Stimulated activated CD4-positive, alpha-beta T cell treated with anti-CD3 and anti-CD28 coated beads, Interleukin-1b, Interleukin-23, amount 100 ng/mL, for 4 hours (primary cell): ENCODE measurements at places on chromosomes 2 and 18.

DNA sequence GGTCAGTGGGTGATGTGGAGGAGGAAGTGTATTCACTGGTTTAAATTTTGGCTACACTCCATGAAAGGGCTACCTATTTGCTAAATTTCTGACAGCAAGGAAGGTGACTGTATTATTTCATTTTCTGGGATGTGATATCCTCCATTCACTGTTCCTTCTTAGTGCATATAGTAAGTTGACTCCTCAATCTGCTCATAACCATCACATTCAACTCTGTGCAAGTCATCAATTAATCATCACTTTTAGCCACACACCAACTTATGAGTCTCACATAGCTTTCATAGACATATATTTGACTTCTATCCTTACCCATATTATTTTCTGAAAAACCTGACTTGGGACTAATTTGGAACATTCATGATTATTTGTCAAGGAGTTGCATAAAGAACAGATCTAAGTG, 16.9 kb downstream of the KLHL41 start:
- no peak for DNase-seq

DNA sequence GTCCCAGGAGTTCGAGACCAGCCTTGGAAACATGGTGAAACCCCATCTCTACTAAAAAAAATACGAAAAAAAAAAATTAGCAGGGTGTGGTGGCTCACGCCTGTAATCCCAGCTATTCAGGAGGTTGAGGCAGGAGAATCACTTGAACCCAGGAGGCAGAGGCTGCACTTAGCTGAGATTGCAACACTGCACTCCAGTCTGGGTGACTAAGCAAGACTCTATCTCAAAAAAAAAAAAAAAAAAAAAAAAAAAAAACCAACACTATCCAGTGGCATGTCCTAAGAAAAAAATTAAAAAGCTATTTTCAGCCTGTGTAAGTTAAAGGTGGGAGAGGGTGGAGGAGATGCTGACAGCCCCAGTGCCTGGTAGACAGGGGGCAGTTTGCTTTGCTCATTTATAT, 32.2 kb upstream of the REL start:
- no peak for DNase-seq

DNA sequence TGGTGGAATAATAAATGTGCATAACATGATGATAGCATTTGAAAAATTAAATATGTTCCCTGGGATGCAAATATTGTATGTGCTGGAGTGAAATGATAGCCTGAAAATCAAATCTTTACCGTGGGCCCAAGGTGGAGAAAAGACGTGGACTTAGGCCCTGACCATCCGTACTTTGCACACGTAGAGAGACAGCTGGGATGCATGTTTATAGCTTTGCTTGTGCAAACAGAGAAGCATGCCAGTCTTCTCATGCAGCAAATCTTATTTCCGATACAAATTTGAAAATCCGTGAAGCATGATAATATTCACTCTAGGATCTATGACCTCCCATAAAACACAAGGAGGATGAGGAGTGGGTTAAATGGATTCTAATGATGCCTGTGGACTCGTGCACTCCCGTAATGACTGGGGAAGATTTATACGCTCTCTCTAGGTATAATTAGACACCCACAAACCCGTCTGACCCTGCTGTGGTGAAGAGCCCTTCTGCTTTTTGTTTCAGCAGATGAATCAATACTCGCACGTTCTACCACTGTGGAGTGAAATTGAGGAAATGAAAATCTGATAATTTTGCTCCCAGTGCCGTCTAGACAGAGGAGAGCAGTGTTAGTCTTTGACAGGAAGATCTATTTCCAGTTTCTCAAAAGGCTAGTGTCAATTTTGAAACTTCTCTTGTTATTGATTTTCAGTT, 810.3 kb upstream of the SALL3 start:
- no peak for DNase-seq

GRCh38 chr2:157460384-157460837, 16.5 kb upstream of the CYTIP start:
- no peak for DNase-seq

- no peak for DNase-seq
Observed at GRCh38 chr2:180385601-180386201, 378.6 kb upstream of the CWC22 start.

- no peak for DNase-seq
Observed at GRCh38 chr2:113298176-113298575, 19.5 kb upstream of the PAX8 start.

DNA sequence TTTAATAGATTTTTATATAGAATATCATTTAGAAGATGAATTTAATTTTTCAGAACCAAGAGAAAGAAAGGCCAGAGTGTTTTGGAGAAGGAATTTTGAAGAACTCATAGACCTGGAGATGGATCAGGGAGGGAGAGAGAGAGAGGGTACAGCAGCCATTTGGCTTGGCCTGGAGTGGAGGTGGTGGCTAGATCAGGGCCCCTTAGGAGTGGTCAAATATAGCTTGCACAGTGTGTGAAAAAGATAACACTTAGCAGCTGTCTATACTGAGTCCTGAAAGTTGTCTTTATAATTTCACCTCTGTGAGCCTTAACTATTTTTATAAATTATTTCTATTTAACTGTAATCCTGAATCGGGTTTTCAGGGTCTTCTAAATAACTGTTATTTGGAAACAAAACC, 38.8 kb upstream of the ACYP2 start:
- DNase-seq, result no peak

- DNase-seq, result no peak
Observed at GRCh38 chr2:1702186-1702565, 42.1 kb downstream of the PXDN start.

- no peak for DNase-seq
Observed at GRCh38 chr18:2070631-2071030, 500.7 kb downstream of the METTL4 start.

GRCh38 chr2:146227152-146228019, 1617.4 kb upstream of the ACVR2A start:
- no peak for DNase-seq

GRCh38 chr2:121579309-121579708, 48.6 kb downstream of the RNU4ATAC start:
- no peak for DNase-seq
